NCI-H2171 (cell line): ENCODE measurements at places on chromosomes 4 and X.

DNA sequence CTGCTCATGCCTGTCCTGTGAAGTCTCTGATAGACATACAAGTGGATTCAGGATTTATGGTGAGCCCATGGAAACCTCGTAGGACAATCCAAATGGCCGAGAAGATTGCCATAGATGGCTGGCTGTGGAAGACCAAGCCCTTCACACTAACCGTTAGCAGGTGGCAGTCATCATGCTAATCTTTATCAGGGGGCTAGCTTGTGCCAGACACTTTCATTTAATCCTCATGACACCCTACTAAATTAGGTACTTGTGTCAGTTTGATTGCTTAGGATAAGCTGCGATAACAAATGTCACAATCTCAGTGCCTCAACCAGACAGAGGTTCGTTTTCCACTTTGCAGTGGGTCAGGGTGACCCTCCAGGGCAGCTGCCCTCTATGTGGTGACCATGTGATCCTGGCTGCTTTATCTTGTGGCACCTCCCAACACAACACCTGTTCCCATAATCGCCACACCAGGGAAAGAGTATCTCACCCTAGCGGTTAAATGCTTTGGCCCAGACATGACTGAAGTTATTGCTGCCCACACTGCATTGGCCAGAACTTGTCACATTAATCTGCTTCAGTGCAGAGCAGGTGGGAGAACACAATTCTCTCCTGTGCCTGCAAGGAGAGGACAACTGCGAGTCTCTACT is 60.8 kb downstream of the REPS2 start:
- no peak for DNase-seq

DNA sequence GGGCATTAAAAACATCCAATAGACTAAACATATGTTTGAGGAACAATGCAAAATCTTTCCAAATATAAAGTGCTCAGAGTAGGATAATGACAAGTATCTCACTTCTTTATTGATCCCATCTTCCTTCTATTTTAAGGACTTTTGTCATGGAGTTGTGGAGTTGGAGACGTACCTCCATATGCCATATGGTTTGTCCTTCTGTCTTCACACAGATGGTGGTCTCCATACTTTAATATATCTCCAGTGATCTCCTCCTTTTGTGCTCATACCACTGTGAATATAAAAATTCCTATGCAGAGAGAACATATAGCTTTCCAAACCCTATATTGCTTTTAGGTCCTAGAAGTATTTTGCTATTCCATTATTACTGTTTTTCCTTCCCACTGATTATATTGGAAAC is 64.5 kb downstream of the GABRB1 start:
- no peak for DNase-seq

- DNase-seq, result no peak
Observed at GRCh38 chr4:88225232-88226105, 58.9 kb downstream of the PPM1K start.

DNA sequence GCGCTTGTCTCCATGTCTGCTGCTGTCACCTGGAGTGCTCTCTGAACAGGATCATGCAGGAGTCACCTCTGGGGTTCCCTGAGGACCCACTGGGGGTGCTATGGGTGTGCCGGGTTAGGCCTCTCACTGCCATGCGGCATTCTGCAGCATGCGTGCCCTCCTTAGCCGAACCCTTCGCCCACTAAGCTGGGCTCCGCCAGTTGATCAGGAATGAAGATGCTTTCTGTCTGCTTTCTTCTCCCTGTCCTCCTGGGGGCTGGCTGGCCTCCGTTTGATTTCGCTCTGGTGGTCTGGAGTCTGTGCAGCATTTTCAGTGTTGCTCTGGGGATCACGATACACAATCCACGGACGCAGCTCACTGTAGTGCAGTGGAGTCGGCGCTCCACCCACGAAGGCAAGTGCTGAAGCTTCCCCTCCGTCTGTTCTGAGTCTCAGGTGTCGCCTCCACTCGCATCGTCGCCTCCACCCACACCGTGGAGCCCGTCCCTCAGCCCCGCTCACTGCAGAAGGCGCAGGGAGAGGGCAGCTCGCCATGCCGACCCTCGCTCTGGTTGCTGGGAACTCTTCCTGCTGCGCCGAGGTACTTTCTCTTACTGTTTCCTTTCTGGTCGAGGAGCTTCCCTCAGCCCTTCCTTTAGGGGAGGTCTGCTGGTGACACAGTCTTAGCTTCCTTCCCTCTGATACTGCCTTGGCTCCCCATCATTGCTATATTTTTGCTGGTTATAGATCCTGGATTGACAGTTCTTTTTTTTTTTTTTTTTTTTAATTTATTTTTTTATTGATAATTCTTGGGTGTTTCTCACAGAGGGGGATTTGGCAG is 29.2 kb downstream of the LETM1 start:
- DNase-seq, result no peak

DNA sequence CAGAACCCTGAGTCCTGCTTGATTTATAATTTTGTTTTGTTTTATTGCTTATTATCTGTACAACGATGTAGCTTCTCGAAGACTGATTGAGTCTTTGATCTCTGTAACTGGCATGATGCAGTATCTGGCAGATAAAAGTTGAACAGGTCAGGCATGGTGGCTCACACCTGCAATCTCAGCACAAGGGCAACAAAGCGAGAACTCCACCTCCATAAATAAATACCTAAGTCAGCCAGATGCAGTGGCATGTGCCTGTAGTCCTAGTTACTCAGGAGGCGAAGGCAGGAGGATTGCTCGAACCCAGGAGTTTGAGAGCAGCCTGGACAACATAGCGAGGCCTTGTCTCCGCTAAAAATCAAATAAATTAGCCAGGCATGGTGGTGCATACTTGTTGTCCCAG is 15.7 kb upstream of the WDR19 start:
- DNase-seq, result no peak

DNA sequence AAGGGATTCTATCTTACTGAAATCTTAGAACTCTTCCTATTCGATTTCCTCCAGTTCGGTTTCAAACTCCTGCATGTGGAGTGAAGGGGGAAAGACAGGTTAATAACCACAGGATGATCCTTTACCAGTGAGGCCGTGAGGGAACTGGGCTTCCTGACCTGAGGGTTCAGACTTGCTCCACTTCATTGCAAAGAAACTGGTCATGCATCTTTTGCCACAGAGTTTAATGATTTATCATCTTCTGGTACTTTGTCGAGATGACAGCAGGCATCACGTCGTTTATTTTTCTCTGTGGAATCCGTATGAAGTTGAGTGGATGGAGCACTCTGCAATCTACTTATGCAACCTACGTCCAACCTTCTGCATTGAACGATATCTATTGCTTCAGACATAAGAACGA is 145.9 kb upstream of the NLGN4X start:
- no peak for DNase-seq

- DNase-seq, result no peak
Observed at GRCh38 chrX:137425986-137426385, 139.9 kb upstream of the ZIC3 start.

- no peak for DNase-seq
Observed at GRCh38 chr4:16914208-16914607, 15.8 kb upstream of the LDB2 start.

GRCh38 chr4:61763682-61764081 is 563.6 kb downstream of the ADGRL3 start:
- no peak for DNase-seq

DNA sequence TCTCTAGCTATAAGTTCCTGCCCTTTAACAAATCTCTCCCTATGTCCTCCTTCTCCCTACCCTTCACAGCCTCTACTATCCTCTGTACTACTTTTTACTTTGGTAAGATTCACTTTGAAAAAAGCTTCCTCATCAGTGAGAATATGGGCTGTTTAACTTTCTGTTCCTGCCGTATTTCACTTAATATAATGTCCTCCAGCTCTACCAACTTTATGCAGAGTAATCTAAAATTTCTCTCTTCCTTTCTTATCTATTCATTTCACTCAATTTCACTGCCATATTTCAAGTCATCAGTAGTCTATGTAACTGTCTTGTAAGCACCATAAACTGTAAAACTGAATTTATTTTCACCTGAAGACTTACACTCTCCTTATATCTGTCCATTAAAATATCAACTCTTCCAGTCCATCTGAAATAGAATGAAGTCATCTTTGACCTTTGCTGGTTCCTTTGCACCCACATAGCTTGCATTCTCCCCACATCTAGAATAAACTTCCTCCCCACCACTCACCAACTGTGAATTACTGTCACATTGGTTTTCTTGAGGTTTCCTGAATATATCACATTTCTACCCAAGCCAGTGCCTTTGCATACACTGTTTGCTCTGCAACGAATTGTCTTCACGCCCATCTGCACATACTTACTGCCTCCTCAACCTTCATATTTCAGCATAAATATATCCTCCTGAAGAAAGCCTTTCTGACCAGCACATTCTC is 54.6 kb downstream of the ARAP2 start:
- no peak for DNase-seq

- no peak for DNase-seq
Observed at GRCh38 chr4:8390577-8390976, 49.9 kb downstream of the ACOX3 start.

DNA sequence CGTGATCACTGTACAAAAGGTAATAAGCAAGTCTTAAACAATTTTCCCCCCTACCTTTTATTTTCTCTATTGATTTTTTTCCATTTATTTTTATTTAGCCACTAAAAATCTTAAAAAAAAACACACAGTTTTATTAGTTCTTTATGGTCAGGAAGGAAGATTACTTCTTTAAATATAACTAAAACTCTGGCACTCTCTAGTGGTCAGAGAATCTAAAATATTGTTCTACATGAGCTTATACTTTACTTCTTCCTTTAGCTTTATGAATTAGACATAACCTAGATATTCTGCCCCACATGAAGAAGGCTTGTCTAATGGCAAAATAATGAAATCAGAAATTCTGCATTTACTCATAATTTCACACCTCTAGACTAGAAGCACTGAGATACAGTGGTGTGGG is 135.2 kb downstream of the PDE5A start:
- no peak for DNase-seq

DNA sequence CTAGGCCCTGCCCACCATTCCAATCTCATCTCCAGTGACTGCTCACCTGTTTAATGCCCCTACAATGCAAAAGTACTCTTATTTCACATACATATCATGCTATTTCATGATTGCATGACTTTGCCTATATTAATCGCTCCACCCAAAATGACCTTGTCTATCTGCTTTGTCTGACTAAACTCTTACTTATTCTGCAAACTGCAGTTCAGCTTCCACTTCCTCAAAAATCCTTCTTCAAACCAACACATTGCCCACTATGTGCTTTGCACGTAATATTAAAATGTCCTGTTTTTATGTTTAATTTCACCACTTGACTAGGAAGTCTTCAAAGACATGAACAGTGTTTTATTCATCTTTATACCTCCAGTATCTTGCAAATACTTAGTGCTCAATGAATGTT is 229.6 kb downstream of the OPHN1 start:
- no peak for DNase-seq

DNA sequence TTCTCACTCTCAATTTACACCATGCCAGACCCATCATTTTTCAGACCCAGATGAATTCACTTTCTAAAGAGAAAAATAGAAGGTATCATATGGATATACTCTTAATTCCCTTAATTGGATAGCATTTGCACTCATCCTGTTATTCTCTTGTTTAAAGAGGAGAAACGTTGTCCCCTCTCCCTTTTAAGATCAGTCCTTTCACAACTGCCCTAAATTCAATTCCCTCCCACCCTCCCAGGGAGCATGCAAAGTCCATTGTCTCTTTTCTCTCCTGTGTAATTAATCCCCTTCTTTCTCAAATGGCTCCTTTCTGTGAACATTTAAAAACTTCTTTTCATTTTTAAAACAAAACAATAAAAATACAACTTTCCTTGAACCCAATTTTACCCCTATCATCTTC is 124.7 kb upstream of the TLL1 start:
- no peak for DNase-seq

- no peak for DNase-seq
Observed at GRCh38 chrX:12903646-12904045, 2.8 kb upstream of the TLR8 start.

- no peak for DNase-seq
Observed at GRCh38 chr4:182219411-182220056, 23.7 kb upstream of the TENM3 start.

- DNase-seq, result no peak
Observed at GRCh38 chr4:21181716-21182115, 481.5 kb downstream of the PACRGL start.

GRCh38 chr4:31204874-31205273 is 484.7 kb downstream of the PCDH7 start:
- no peak for DNase-seq

DNA sequence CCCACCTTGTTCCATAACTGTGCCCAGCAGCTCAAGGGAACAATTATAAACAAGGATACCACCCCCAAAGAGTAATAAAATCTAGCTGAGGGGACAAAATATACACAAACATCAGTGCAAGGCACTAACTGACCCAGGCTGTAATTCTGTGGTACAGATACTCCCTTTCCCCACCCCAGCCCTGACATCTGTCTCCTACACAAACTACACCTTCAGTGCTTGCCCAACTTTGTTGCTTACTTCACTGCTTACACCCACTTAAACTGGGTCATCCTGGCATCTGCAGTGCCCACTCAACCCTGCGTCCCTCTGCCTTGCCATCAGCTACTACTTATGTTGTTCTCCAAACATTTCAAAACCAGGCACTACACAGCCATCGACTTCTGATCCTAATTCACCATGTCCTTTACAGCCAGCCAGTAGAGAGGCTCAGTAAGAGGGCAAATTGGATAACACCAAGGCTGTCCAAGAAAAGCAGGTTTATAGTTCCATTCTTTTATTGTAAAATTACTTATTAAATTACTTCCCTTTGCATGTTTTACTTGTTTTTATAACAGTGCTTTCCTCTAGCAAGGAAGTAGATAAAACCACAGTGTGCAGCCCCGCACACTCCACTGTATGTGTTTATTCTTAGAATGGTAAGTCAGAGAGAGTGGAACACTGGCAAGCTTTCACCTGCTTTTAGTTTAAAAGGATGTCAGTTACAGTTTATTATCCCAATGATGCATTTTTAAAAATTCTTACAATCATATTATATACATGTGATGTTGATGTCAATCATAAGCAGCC is 149.6 kb downstream of the INPP4B start:
- no peak for DNase-seq

DNA sequence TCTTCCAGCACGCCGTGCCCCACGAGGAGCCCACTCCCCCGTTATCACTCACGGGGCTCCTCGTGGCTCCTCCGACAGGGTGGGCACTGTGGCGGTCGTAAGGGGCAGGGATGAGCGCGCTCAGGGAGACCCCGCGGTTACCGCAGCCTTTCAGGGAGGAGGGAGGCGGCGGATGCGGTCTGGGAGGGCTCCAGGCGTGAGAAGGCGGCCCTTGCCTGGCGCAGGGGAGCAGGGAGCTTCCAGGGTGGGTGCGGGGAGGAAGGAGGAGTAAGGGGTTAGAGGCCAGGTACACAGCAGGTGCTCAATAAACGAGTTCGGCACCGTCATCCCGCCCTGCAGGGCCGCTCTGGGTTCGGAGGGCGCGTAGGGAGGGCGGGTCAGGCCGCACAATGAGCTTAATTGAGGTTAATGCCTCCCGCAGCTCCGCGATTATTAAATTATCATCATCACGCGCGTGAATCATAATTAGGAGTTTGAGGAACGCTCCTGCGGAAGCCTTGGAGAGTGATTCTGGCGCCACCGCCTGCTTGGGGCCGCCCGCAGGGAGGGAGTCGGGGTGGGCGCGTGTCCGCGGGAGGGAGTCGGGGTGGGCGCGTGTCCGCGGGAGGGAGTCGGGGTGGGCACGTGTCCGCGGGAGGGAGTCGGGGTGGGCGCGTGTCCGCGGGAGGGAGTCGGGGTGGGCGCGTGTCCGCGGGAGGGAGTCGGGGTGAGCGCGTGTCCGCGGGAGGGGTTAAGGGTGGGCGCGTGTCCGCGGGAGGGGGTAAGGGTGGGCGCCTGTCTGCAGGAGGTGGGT is 7.6 kb upstream of the NKX1-1 start:
- DNase-seq, result no peak
